Right lobe of liver (tissue), 6 donors: ENCODE measurements at places on chromosomes 11 and 22.

DNA sequence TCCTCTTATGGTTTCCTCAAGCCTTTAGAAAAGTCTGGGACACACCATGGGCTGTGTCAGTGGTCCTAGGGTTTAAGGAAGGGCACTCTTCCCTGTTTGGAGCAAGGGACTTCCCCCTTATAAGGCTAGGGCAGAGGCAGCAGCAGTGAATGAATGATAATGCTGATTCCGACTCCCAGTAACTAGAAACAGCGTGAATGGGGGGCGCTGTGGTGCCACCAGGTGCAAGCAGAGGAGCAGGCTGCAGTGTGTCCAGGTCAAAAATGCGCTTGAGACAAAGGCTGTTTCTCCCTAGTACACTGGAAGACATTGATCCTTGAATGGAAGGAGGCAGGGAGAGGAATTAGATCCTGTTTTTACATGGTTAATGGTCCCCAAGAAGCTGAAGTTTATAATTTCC lies 11.6 kb upstream of the RIC3 start:
- DNase-seq, result no peak

GRCh38 chr11:19963697-19964387 lies 196.4 kb downstream of the DBX1 start:
- no peak for DNase-seq

DNA sequence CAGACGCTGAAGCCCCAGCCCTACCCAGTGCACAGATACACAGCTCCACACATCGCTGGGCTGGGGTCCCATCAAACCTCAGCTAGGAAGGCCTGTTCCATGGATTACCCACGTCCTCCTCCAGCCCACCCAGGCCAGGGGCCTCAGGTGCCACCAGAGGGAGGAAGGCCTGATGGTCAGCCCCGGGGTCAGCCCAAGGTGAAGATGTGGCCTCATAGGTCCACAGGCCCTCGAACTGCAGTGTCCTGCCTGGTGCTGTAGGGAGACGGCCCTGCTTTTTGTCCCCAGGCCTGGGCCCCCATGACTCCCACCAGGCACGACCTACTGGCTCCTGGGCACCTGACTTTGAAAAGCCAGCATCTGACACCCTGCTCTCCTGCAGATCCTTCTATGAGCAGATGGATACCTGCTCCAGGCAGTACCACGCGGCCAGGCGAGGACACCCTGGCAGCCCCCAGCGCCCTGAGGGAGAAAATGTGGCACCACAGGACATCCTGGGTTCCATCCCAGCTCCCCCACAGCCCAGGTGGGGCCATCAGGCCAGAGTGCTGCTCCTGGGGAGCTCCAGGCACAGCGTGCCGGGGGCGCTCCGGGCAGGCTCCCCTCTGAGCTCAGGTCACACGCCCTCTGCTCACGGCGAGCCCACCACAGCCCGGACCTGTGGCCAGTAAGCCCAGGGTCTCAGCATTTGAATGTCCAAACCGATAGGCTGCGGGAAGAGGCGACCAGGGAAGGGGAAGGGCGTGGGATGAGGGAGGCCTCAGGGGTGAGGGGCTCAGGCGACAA lies 15.8 kb upstream of the MOB2 start:
- no peak for DNase-seq

DNA sequence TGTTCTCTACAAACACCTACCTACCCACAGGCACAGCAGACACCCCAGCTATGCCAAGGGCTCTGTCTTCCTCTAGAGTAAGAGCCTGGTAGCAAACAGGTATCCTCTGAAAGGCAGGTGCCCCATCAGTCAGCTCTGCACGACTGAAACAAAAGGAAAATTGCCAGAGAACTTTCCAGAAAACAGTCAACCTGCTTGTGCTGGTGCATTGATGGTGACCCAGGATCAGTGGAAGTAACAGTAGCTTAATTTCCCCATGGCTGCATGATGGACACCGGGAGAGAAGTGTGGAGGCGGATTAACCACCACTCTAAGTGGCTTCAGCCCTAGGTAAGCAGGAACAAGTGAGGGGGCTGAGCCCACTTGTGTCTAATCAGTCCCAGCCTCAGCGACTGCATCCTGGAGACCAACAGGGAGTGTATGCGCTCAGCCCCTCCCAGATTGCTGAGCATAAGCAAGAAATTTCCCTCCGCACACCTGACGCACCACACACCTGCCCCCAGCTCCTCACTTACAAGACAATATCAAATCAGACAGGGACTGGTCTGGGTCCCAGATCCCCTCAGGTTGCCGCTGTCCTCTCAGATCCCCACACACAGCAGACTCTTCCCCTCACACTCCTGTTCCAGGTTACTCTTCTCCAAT lies 70.7 kb upstream of the IGLL5 start:
- DNase-seq, result no peak

GRCh38 chr22:38272373-38273134 lies at the start of gene TMEM184B:
Gene TMEM184B (minus strand): TSS chr22:38273010. CDS start chr22:38247961, 25,049 bp downstream.
- DNase-seq, result peak; percentile 81

DNA sequence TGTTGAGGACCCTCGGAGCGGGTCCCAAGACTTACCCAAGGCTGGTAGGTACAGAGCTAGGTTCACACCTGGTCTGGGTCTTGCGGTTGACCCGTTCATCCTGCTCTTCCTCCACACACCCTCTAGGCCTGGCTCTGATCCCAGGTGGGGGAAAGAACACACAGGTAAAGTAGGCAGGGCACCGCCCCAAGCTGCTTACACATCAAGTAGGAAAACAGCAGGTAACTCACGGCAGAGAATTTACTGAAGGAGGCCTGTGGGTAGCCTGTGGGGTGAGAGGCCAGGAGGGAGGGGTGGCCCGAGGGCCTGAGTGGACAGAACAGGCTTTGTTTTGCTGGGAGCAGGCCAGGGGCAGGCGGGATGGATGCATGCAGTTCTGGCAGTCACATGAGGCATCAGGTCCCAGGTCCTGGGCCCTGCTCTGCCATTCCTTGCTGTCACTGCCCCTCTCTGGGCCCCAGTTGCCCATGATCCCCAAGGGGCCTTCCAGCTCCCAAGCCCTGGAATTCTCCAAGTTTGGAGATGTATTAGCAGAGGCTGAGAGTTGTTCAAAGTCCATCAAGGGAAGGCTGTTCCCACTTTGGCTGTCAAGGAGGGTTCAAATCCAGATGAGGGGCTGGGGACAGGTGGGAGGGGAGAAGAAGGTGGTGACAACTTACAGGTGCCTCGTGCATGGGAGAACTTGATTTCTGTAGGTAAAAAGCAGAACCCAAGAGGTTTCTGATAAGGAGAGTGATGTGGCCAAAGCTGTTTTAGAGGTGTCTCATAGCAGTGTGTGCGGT lies 5.7 kb downstream of the TSKU start:
- peak; percentile 35 for DNase-seq

GRCh38 chr11:1232883-1233321 lies 10.0 kb downstream of the MUC5B start:
- DNase-seq, result no peak

GRCh38 chr22:37970864-37971263 lies 13.5 kb downstream of the SOX10 start:
- no peak for DNase-seq

GRCh38 chr22:40610329-40610850 lies 26.1 kb downstream of the MRTFA start:
- no peak for DNase-seq

DNA sequence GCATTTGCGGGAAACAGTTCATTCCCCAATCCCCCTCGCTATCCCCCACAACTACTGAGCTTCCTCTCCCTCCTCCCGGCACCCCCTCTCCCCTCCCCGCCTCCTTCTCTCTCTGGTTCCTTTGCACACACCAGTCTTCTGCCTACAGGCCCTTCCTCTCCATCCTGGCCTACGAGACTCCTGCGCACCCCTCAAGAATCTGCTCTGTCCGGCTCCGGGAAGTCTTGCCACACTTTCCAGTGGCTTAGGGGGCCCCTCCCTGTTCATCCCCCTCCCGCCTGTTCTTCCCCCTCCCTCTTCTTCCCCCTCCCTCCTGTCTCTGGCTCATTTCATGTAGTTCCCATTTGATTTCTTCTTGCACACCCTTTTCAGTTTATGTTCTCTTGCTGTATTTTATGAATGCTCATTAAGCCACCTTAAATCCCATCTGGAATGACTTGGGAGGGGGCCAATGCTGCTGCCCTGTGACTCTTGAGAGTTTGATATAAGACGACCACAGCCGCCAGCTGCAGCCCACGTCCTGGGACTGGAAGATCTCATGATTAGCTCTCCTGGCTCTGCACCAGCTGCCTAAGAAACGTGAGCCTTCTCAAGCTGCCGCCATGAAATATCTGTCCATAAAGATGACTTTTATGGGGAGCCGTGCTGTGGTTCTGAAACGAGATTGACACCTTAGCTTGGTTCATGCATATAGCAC lies 50.9 kb downstream of the RPS6KA4 start:
- peak; percentile 47 for DNase-seq

DNA sequence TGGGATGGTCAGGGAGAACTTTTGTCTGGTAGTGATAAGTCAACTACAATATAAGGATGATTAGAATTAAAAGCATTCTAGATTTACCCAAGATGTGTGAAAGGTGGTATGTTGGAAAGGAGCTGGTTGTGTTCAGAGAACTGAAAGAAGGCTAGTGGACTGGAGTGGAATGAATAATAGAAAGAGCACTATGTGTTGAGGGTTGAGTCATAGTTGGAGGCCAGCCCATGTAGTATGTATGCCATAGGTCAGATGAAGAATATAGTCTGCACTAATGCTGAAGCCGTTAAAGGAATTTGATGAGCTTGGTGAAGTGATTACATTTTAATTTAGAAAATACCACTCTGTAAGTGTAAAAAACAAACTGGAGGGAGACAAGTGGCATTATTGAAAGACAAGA lies 514.1 kb downstream of the CNTN5 start:
- no peak for DNase-seq

DNA sequence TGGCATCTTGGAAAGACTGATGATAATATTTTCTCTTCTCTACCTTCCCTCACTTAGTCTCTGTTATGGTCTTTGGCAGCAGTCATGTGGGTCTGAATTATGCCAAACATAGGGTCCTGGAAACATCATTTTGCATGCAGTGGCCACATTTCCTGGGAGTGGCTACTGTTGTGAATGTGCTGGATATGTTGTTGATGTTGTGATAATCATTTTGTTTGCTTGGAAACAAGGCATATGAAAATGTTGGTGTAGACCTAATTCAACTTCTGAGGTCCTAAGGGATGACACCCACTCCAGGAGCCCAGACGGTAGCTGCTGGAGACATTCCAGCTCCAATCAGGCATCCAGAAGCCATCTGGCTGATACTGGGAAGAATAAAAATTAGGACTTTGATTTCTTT lies 109.7 kb downstream of the DCDC1 start:
- DNase-seq, result no peak

DNA sequence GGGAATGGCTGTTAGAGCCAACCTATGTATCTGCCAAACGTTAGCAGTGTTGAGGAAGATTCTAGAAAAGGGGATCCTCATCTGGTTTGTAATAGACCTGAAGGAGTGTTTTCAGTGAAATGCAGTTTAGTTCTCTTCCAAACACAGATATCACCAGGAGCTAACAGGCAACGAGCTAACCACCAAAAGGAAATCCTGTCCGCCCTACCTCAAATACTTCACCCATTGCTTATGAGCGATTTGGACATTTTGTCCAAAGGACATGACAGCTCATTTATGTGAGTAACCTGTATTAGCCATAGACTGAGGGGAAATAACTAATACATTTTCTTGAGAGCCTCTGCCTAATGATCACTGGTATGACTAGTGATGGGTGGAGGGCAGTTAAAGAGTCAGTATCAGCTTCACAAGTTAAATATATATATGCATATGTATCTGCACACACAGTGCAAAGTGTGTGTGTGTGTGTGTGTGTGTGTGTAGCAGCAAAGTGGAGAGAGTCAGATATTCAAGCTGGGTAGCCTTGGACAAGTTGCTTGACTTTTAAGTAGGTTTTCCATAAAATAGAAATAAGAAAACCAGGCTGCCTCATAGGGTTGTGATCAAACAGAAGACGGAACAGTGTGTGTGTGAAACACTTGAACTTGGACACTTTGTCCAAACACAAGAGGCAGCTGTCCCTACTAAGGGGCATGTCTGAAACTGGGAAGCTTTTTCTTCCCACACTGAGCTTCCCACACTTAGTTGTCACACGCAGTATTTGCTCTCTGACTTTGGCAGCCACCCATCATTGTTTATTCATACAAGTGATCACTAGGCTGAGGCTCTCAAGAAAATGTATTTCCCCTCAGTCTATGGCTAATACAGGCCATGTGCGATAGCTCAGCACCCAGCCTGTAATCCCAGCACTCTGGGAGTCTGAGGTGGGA lies 940 bp upstream of the C11orf91 start:
- DNase-seq, result no peak

DNA sequence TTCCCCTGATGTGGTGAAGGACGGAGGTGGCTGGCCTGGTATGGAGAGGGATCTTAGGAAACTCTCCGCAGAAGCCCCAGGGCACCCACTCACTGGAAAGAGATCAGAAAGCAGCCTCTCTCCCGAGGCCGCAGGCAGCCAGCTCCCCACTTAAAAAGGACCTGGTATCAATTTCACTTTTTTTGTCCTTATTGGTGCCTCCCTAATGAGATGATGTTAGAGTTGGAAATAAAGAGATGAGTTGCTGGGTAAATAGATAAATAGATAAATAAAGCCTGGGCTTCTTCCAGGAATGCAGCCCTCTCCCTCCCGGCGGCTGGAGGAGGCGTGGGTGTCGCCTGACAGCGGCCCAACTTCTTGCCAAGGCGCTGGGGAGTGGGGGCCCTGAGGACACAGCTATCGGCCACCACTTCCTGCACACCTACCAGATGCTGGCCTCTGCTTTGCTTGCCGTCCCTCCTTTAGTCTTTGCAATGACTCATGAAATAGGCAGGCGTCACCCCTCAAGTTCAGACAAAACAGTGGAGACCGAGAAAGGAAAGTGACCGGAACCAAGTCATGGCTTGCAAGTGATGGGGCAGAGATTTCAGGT lies 42.9 kb downstream of the LINC01488 start:
- DNase-seq, result no peak

GRCh38 chr11:122696662-122697061 lies 41.1 kb downstream of the UBASH3B start:
- no peak for DNase-seq

DNA sequence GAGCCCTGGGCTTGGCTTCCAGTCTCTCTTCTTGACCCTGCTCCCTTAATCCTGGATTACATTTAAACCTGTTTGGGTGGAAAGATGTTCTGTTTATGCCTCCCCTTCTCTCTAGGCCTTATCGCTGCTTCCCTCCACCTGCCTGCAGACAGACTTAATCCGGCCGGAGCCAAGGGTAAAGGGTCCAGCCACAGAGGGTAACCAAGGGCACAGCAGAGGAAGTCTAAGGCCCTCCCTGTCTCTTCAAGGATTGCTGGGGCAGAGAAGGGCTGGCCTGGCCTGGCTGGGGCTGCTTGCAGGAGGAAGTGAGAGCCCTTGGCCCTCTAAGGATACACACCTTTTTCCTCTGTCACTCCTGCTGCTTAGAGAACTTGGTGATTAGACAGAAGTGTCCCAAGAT lies 2.1 kb downstream of the GAL3ST3 start:
- DNase-seq, result no peak

DNA sequence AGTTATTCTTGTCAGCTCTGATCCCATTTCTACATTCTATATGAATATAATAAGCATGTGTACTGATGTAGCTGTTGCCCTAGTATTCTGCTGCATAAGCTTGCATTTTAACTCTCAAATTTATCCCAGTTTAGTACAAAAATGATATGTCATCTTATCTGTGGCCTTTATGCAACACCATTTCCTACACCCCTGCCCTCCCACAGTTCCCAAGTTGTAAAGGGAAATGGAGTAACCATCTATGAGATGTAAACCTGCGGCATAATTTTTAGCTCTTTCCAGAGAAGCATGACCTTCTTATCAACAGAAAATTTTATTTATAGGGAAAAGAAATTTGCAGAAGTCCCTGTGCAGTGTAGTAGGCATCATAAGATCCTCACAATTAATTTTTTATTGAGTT lies 18.9 kb upstream of the CARD18 start:
- DNase-seq, result no peak

GRCh38 chr11:100677796-100678195 lies 9.3 kb upstream of the ARHGAP42 start:
- DNase-seq, result no peak

GRCh38 chr11:350723-351255 lies 18.5 kb upstream of the B4GALNT4 start:
- no peak for DNase-seq
